ENCODE measurements at places on chromosomes 16 and 17.

DNA sequence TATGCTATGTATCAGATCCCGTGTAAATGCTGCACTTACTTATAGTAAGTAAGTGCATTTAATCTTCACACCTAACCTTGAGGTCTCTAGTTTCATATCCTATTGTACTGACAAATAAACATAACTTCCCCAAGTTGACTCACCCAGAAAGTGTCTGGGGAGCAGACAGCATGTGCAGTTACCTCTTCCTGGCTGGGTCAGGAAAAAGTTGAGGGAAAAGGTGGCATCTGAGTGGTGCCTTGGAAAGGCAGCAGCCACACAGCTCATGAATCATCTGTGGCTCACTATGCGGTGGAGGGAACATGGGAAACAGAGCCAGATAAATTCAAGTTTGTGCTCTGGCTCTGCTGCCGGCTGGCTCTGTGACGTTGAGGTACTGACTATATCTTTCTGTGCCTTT lies 382.0 kb upstream of the DYNLRB2 start:
- no peak for DNase-seq

- peak; percentile 64 for DNase-seq
Measured at GRCh38 chr16:361872-362701, 8.3 kb downstream of the MRPL28 start.

DNA sequence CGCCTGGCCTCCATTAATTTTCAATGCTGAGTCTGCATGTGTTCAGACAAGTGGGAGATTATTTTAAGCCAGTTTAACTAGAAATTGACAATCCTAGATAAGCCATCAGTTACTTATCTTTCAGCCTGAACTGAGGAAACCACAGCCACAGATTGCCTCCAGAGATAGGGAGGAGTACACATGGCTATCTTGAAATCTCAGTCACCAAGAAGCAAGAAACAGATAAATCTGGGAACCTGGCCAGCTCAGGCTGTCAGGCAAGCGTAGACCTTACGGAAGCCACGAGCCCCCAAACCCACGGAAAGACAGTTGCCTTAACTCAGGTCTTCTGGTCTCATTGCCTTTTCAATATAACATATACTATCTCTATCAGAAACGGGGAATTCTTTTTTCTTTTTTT lies 2.0 kb upstream of the GLG1 start:
- peak; percentile 22 for DNase-seq

DNA sequence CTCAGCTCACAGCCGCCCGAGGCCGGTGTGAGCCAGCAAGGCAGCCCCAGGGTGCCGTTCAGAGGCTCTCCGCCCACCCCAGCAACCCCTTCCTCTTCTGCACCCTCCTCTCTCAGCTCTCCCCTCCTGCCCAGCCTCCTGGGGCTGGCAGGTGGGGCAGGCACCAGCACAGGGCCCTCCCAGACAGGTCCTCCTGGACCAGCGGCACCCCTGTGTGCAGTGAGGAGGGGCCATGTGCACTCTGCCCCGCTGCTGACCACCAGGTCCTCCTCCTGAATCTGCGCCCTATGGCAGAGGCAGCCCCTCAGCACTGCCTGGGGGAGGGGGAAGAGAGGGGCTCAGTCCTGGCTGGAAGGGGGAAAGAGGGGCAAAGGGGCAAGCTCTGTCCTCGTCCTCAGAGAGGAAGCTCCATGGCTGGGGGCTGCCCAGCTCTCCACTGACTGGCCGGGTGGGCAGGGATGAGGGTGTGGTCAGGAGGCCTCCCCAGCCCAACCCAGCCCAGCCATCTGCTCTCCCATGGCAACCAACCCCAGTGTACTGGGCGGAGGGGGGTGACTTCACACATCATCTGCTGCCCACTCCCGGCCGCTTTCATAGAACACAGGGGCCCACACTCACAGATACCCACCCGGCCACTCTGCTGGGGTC lies 5.4 kb upstream of the BCAR1 start:
- DNase-seq = no peak

GRCh38 chr17:77516902-77517301 lies 376.1 kb downstream of the SEC14L1 start:
- no peak for DNase-seq

- no peak for DNase-seq
Measured at GRCh38 chr16:3950343-3951193, 70.1 kb upstream of the CREBBP start.

DNA sequence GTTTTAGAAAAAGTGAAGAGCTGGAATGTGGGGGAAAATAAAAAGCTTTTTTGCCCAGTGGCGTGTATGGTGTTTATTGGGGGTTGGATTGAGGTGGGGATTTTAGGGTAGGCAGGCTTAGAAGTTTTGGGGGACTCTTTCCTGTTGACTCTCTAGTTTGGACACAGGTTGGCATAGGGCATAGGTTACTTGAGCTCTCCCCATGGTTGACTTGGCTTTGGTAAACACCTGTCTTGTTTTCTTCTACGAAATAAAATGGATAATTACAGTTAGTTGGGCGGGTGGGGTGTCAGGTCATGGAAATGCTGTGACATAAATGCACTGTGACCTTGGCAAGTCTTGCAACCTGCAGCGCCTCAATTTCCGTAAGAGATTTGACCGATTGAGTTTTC lies 680 bp upstream of the TAOK2 start:
- DNase-seq = no peak

DNA sequence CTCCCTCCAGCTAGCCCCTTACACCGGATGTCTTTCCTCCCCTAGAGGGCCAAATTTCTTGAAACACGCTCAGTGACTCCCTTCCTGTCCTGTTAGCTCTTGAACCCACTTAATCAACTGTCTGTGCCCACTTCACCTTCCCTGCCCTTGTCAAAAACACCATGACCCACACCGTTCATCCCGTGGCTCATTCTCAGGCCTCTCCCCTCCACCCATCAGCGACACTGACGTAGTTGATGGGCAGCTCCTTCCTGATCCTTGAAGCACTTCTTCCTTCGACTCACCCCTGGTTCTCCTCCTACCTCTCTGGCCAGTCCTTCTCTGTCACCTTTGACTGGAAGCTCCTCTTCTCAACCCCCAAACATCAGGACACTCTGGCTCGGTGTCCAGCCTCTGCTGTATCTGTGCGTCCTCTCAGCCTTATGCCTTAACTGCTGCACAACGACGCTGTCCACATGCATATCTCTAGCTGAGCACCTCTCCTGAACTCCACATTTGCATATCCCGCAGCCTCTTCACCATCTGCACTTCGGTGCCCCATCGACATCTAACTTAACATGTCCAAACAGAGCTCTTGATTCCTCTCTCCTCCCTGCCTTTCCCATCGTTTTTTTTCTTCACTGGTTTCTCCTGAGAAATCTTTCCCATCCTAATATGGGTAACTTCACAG lies 39.3 kb upstream of the CCDC182 start:
- DNase-seq = no peak

- DNase-seq = no peak
Measured at GRCh38 chr17:9410301-9410700, 165.3 kb downstream of the STX8 start.

DNA sequence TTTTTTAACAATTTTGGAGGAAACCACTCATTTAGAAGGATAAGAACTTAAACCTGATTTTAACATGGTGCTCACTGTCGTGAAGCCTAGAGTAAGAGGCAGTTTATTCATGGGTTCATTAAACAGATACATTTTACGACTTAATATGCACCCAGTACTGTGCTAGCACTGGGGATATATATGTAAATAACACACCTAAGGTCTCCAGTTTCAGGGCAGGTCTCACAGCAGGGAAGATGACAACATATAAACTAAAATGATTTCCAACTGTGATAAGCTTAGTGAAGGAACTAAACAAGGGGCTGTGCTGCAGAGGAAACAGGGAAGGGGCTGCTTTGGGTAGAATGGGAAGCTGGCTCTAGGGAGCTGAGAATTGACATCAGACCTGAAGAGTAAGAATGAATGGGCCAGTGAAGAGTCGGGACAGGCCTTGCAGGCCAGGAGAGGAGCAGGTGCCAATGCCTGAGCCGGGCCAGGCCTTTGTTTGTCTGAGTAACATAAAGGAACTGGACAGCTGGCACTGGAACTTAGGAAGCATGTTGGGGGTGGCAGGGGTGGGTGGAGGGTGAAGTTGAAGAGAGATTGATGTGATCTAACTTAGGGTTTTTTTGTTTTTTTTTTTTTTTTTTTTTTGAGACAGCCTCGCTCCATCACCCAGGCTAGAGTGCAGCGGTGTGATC lies 12.1 kb downstream of the NT5M start:
- no peak for DNase-seq

DNA sequence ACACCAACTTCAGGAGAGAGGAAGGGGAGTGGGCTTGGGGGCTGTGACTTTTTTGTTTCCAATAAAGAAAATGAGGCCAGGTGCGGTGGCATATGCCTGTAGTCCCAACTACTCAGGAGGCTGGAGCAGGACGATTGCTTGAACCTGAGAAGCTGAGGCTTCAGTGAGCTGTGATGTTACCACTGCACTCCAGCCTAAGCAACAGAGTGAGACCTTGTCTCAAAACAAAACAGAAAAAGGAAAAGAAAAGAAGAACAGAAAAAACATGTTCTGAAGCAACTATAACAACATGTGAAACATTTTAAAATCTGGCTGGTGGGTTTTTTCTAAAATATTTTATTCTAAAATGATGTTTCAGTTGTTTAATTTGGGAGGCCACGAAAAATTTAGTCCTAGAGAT lies 554.0 kb upstream of the ZFHX3 start:
- DNase-seq = no peak

DNA sequence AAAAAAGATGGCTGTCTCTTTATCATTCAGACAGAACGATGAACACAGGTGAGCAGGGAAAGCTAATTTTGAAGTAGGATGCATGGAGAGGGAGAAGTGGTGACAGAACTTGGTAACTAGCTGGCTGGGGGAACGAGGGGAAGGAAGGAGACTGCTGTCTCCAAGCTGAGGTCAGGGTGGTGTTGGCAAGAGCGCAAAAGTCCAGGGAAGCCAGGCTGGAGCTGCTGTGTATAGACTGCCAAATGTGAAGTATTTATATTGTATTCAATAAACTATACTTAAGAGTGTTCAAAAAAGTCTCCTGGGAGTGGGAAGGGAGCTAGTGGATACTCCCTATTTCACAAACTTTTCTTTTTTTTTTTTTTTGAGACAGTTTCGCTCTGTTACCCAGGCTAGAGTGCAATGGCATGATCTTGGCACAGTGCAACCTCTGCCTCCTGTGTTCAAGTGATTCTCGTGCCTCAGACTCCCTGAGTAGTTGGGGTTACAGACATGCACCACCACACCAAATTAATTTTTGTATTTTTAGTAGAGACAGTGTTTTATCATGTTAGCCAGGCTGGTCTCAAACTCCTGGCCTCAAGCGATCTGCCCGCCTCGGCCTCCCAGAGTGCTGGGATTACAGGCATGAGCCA lies 8.2 kb downstream of the TMEM106A start:
- DNase-seq = no peak

DNA sequence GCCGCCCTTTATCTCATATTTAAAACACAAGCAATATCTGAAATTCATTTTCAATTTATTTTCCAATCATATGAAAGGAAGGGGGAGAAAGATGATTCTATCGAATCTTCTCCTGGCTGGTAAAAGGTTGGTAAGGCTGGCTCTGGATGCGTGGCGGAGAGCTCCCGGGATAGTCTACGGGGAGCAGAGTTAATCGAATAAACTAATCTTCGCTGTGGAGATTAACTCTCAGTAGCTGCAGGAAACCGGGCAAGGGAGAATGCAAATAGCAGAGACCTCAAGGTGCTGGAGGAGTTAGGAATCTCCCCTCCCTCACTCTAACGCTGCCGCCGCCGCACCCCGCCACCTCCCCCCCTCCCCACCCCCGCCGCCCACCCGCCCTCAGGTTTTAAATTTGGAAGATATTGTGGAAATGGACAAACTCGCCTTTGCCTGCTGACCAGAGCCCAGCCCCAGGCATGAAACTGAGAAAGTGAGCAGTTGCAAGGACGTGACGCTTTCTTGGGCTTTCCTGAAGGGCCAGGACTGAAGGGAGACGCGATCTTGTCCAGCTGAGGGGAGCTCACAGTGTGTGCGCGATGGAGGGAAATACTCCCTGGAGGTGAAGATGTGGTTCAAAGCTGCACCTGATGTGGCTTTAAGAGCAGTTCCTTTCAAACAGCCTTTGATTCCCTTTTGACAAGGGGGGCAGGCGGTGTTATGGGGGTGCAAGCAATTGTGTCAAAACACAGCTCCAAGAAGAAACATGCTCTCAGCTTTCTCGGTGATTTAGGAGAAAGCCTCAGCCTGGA lies 308.2 kb upstream of the IRX3 start:
- DNase-seq = no peak

DNA sequence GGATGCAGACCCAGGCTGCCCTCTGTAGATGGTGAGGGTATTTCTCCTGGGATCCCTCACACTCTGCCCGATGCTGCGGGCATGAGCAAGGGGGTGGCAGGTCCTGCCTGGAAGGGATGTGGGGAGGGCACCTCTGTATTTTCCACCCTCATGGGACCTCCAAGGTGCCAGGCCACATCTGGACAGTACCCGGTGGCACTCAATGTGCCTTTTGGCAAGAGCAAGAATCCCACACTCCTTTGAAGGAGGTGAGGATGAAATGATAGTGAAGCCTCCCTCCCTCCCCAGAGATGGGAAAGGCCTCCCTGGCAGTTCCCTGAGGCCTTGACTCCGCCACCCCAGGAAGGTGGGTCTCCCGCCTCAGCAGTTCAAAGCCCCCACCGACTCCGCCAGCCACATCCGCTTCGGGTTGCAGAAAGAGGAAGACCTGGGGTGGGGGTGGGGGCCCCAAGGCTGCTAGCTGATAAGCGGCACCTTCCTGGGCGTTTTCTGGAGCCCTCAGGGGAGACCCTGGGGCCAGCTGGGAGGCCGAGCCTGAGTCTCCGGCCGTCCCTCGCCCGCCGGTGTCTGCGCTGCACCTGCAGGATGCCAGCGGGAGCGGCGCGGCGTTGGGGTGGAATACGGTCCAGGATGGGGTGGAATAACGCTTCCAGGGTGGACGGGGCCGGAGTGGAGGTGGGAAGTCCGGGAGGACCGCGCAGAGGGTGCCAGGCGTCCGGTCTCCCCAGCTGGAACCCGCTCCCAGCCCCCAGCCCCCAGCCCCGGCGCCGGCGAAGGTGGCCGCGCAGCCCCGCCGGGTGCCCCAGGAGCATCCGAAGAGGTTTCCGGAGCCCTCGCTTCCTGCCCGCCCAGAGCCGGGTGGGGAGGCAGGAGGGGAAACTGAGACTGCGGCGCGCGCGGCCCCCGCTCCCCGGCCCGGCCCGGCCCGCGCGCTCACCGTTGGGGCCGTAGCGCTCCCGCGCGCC lies 718 bp downstream of the ATP2A3 start:
- peak; percentile 51 for DNase-seq

GRCh38 chr17:40735016-40735415 lies 20.1 kb downstream of the KRT25 start:
- no peak for DNase-seq

GRCh38 chr16:11278681-11279628 lies 2.2 kb downstream of the PRM1 start:
- DNase-seq = no peak

GRCh38 chr17:51103451-51103850 lies 17.2 kb downstream of the SPAG9 start:
- no peak for DNase-seq

GRCh38 chr17:73924909-73925186 lies 278.6 kb upstream of the RPL38 start:
- DNase-seq = no peak

DNA sequence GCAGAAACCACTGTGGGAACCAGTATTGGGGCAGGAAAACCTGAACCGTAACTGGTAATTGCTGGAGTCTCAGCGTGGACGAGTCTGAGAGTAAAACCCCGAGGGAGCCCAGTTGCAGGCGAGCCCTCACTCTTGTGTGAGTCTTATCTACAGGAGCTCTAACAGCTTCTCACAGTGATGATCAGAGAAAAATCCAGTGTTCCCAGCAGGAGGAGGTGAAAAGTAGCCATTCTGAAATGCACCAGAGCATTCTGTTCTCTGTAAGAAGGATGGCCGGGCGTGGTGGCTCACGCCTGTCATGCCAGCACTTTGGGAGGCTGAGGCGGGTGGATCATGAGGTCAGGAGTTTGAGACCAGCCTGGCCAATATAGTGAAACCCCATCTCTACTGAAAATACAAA lies 161.2 kb downstream of the COPRS start:
- no peak for DNase-seq
